ENCODE measurements at places on chromosomes 6 and 20.

- DNase-seq, result no peak
These were observed 33.5 kb upstream of the EPB41L1 start for GRCh38 chr20:36120991-36121390.

DNA sequence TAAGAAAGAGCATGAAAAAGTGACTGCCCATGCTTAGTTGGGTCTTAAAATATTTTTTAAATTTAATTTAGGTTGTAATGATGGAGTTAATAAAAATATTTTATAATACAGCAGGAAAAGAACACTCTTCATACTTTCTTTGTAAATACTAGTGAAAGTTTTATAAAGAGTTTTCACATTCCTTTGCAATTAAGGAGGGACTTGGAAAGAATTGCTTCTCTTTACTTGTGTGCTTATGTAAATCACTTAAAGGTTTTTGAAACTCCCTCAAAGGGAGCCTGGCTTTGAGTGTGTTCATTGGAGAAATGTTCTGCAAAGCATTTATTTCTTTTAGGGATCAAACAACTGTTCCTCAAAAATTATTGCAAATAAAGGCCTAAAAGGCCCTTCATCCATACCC lies 11.6 kb upstream of the TFAP2B start:
- no peak for DNase-seq

DNA sequence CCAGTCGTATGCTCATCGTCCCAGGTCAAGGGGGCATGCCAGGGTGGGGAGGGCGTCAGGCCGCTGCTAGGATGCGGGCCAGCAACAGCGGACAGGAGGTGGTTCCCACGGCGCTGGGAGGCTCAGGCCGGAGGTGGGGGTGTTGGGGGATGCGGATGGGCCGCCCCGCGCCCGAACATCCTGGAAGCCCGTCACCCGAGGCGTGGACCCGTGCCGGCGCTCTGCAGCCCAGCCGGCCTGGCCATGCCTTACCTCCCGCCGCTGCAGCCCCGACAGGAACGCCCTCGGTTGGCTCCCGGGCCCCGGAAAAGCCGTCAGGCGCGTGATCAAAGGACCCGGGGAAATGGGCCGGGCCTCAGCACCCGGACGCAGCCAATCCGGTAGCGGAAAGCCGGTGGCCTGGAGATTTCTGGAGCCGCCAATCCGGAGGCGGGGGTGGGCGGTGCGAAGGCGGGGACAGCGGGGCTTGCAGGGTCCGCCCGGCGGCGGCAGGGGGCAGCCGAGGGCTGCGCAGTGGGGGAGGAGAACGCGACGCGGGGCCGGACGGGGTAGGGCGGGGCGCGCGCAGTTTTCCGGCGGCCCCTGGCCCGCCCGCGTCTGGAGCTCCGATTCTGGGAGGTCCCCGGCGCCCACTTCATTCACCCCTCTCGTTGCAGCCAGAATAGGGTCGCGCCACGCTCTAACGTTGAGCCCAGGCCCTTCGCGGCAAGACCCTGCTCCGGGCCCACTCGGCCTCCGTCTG lies at the start of gene SMIM29:
Gene SMIM29 (minus strand): TSS at position 280 of the 742 bp plus-strand sequence. CDS start 1,215 bp downstream, outside the sequence.
- DNase-seq, result peak; percentile 97

DNA sequence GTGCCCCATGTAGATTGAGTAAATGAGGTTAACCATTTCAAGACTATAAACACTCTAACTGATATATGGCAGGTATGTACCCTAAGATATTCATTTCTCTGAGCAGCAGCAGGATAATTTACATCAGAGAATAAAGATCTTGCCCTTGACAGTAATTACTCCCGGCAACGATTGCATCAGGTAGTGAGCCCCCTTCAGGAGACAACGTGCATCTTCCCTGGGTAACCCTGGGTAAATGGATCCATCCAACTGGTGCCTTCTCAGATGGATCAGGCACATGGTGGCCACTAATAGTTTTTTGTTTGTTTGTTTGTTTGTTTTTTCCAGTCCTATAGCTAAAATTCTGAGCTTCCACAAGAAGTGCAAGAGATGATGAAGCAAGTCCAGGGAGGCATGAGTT lies 469.4 kb upstream of the SLC35B3 start:
- no peak for DNase-seq

DNA sequence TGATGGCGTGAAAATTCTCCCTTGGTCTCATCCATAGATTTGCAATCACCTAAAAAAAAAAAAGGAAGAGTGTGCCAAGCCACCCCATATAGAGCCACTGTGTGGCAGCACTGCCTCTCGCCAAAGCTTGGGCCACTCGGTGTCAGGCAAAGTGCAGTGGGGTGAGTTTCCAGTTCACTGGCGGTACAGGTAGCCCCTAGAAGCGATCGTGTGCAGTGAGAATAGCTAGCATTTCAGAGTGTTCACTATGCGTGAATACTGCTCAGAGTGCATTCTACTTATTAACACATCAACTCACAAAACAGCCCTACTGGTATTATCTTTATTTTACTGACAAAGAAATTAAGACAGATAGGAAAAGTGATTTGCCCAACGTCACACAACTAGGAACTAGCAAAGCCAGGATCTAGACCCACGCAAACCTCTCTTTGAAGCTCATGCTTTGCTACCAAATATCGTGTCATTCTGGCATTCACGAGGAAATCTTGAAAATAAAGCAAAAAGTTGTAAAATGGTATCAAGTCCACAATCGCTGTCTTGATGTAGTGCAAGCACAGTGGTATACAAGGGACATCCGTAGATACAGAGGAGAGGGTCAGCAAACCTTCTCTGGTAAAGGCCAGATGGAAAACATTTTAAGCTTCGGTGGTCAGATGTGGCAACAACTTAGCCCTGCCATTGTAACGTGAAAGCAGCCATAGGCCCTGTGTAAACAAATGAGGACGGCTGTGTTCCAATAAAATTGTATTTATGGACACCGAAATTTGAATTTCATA lies 10.4 kb upstream of the GCNT2 start:
- DNase-seq, result peak; percentile 22

DNA sequence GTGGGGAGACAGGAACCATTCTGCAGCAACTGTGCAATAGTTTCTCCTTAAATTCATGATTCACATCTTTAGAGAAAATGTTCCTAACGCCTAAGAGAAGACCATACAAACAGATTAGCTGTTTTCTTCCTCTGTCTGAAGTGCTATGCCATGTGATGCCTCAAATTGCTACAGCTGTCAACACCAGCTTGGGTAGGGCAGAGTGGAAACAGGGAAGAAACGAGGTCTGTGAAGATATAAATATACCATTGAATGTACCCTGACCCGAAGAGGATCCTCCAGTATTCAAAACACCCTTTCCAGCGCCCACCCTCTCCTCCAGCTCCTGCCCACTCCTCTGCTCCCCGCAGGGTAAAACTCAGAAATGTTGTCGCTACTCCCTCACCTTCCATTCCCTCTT lies 40.3 kb upstream of the PRND start:
- no peak for DNase-seq

- no peak for DNase-seq
These were observed 31.3 kb upstream of the BTN3A2 start for GRCh38 chr6:26333476-26334297.

DNA sequence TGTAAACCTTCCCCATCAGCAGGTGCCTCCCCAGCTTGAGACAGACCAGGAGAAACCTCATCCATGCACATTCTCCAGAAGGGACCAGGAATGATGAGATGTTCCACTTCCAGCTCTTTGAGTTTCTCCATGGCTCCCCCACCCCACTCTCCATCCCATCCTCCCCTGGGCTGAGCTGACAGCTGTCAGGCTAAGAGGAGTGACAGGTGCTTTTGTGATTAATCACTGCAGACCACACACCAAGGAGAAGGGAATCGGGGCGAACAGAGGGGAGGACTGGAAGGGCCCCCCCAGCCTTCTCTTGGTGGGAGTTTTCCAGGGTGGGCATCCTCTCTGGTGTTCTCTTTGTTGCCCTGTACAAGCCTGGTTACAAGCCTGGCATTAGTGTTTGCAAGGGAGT lies 56.1 kb upstream of the ZFAND3 start:
- DNase-seq, result no peak

DNA sequence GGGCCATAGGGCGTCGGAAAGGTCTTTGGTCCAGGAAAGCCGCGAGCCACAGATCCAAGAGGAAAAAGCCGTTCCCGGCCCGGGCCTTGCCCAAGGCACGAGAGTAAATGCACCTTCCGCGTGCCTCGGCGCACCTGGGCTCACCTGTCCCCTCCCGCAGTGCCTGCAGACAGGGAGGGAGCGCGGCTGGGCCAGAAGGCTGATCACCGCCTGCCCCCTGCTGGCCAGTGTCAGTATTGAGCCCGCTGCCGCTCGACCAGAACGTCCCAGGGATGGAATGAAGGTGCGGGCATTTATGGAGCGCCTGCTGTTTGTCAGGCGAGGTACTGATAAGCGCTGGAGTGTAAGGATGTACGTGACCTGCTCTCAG lies 679 bp upstream of the LPIN3 start:
- peak; percentile 85 for DNase-seq

GRCh38 chr6:139591075-139591865 lies 216.8 kb upstream of the CITED2 start:
- no peak for DNase-seq

GRCh38 chr20:33773412-33774089 lies 37.6 kb upstream of the CHMP4B start:
- DNase-seq, result no peak

DNA sequence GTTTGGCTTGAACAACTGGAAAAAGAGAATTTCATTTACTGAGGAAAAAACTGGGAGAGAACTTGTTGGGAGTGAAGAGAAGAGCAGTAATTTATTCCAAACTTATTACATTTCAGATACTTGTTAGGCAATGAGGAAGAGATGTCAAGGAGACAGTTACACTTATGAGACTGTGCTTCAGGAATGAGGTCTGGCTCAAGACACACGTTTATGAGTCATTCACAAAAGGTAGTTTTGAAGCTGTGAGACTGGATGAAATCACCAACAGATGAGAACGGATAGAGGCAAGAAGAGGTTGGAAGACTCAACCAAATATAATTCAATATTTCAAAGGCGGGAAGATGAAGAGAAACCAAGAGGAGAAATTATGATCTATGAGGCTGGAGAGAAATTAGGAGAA lies 70.6 kb upstream of the DEFB112 start:
- DNase-seq, result no peak

- DNase-seq, result no peak
These were observed 7.8 kb downstream of the TRIB3 start for GRCh38 chr20:388034-388994.

- DNase-seq, result no peak
These were observed 70.6 kb downstream of the IGF2R start for GRCh38 chr6:160039441-160039840.

- DNase-seq, result no peak
These were observed 809 bp upstream of the NOL7 start for GRCh38 chr6:13614126-13614925.

DNA sequence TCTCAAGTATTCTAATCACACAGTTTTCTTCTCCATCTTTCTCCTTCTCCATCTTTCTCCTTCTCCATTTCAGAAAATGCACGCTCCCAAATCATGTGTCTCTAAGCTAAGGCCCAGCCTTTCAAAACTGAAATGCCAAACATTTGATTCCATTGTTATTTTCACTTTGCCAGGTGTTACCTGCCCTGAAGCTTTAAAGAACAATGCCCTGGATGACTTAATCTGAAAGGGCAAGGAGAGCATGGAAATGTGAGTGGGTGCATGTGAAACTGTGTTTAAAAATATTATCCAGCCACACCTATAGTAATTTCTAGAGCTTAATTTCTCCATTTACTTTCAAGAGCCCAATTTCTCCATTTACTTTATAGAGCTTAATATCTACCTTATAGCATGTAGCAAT lies 42.4 kb upstream of the GCLC start:
- DNase-seq, result no peak

DNA sequence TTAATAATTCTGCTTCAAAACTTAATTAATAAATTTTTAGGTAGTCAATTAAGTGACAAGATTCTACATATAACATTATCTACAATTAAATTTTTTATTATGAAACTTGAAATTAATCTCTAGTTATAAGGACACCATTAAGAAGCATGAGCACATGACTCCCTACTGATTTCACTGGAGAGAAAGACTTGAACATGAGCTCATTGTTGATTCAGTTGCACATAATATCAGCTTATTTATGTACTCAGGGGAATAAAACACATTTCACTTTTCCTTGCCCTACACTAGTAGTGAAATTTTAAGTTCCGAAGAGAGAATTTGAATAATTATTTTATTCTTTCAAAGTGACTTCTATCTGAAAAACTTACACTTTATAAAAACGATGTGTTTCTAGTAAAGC lies 370.2 kb upstream of the EPHA7 start:
- DNase-seq, result no peak

GRCh38 chr6:13286181-13286580 lies 42.2 kb downstream of the TBC1D7 start:
- DNase-seq, result no peak

DNA sequence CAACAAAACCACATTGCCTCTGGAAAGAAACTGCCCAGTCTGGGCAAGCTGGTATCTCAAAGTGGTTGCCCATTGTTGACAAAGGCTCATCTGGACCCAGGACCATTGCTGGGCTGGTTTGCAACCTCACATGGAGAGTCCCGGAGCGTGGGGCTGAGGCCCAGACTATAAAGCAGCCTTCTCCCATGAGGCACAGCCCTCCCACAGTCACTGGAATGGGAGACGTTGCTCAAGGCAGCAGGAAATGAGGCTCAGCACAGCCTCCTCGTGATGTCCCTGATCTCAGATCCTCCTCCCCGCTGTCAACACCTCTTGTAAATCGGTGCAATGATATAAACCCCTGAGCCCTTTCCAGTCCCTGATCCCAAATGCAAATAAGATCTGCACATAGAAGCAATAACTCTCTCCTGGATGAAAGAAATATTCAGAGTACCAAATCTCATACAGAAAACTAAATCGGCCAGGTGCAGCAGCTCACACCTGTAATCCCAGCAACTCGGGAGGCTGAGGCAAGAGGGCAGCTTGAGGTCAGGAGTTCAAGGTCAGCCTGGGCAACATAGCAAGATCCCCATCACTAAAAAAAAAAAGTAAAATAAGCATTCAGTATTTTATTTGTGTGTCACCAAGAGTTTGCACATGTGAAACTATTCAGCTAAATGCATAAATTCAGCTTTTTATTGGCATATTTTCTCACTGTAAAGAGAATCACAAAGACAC lies 103.0 kb upstream of the RREB1 start:
- DNase-seq, result no peak

DNA sequence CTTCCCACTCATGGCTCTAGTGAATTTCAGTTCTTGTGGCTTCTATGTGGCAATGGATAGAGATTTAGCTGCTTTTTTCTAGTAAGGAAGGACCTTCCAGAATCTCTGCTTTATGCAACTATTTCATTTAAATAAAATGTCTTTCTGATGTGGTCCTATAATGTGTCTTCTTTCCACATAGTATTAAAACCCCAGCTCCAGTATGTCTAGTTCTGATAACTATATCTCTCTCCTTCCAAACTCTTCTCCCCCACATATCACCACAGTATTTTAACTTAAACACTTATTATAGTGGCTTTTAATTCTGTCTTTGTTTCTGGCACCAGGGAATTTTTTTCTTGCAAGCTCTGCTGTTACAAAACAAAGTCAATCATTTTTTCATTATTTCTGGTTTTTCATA lies 40.6 kb upstream of the SUMO4 start:
- DNase-seq, result no peak

DNA sequence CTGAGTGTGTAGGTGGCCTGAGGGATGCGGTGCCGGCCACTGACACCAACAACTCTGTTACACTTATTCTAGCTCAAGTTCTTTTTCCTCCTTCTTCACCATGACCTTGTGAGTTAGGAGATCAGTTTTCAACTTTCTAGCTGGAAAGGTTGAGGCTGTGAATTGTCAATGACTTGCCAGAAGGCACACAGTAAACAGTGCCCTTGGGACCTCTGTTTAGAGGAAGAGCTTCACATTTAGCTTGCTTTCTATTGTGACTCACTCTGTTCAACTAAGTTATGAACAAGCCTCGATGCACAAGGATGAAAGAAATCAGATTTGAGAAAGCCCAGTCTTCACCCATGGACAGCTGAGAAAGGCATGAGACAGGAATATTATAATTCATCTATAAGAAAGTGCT lies 455.6 kb downstream of the MAFB start:
- DNase-seq, result no peak

- no peak for DNase-seq
These were observed 21.0 kb upstream of the IYD start for GRCh38 chr6:150347845-150348244.

Measured in T-cell (primary cell).